ENCODE measurements at places on chromosomes 12 and 14. TPM values are rescaled to one million over a fixed set of nuclear protein-coding genes. Genes with fewer than 3 reads are reported as not detected.
A peak's percentile ranks its signal among the peaks of the same experiment; 100 is the strongest.

The TAS2R14 gene
- 1.4 TPM for total RNA-seq

The GUCY2C gene
- 1.0 TPM for total RNA-seq

GRCh38 chr12:99157946-99158345, 489.6 kb upstream of the GARIN6 start:
- no peak for DNase-seq

DNA sequence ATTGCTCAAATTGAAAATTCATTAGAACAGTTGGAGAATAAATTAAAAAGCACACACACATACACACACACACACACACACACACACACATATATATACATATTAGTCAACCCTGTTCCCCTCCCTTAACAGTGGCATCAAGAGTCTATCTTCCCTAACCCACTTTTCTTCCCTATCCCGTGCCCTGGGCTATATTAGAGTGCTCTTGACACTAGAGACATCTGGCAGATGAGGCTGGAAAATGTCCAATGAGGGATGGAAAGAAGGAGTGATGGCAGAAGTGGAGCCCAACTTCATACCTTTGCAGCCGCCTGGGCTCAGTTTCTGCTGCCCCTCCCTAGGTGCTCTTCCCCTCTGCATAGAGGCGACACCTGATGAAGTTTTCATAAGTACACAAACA, 172.4 kb upstream of the NUDT4 start:
- no peak for DNase-seq

DNA sequence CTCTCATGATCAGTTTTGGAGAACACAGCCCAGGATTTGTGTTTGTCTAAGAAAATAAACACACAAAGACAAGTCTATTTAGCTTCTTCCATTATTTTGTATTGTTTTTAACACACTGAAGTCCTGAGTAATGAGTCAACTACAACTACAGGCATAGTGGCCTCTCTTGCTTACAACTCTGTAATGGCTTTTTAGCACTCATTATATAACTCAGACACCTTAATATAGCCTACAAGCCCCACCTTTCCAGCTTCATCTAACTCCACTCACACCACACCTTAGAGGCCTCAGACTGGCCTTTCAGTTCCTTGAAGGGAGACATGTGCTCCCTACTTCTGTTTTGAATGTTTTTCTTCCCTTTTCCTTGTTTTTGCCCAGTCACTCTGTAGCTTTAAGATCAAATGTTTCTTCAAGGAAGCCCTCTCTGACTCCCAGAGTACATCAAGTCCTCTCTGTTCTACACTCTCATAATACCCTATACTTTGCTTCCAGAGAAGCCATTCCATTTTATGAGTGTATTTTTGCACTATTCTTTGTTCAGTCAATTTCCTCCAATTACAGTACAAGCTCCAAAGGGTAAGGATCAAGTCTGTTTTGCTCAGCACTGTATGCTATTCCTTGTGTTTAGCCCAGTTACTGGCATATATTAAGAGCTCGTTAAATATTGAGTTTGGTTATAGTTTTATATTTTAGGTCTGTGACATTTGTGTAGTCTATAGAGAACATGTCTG, 233.6 kb upstream of the ARHGAP5 start:
- no peak for DNase-seq

DNA sequence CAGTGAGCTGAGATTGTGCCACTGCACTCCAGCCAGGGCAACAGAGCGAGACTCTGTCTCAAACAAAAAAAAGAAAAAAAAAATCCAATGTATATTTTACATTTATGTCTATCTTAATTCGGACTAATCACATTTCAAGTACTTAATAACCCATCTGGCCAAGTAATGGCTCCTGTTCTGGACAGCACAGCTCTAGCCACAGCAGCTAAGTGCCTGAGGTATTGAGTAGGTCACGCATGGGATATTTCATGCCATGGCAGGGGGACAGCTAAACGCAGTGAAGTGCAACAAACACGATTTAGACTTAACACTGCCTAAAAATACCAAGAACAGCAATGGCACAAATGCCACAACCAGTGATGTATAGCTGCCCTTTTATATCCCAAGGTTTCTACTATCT, 8.0 kb downstream of the BAZ1A start:
- DNase-seq: no peak

GRCh38 chr12:88579161-88579517, 1.1 kb downstream of the KITLG start:
- DNase-seq: no peak

The RD3L gene
- not detected for total RNA-seq

DNA sequence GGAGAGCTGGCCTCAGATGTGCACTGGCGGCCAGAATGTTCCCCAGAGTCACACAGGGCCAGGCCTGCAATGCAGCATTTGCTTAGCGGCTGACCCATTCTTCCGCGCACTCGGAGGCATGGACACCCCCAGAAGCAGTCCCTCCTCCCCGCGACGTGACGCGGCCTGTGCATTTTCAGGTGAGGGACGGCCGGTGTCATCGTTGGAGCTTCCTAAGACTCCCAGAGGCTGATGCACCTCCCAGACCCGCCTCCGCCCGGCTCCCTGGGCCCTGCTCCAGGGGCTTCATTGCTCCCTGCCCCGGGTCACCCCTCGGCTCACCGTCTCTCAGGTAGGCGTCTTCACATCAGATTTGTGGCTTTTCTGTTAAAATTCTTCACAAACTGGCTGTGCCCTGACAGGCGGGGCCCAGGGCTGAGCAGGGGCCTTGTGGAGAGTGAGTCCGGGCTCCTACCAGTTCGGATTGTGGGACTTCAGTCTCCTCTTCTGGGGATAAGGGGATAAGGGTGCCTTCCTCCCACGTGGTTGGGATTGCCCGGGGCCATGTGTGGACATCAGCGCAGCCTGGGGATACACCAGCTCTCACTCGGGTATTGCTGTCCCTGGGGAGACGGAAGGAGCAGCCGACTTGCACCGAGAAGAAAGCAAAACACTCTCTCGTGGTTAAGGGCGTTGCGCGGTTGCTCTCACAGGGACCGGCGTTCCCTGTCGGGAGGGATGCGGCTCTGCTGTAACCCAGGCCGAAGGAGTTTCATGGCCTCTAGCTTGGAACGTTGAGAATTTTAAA, 249.1 kb downstream of the ADGRD1 start:
- peak; percentile 67 for DNase-seq

The IFNG gene
- total RNA-seq: not detected

GRCh38 chr14:76428611-76429010, 52.7 kb downstream of the ESRRB start:
- no peak for DNase-seq

DNA sequence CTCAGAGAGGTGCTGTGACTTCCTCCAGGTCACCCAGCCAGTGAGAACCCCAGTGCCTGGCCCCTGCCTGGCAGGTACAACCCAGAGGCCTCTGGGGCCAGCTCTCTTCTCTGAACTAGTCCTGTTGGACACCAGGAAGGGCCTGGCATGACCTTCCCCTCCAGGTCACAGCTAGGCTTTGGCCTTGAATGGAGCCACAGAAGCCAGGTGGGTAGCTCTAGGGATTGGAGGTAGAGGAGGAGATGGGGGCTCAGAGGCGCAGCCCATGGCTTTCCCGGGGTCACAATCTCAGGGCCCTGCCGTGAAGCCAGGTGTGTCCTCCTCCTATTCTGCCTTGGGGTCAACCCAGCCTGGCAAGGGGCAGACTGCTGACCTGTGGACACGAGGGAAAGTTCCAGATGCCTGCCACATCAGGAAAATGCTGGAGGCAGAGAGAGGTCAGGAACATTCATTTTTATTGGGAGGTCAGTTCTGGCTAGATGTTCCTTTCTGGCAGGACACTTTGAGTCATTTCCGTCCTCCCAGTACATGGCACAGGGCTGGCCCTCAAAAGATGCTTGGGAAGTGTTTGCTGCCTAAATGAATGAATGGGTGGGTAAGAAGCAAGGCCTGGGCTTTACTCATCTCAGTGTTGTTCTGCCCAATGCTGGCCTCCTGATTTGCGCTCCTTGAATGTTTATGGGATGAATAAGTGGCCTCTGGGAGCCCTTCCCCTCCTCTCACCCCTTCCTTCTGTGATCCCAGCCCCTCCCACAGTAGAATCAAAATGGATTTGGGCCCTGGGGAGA, 25.4 kb downstream of the FAM222A start:
- DNase-seq: no peak

- DNase-seq: no peak
Measured at GRCh38 chr12:39319180-39319579, 123.7 kb downstream of the KIF21A start.

The SERPINA10 gene
- total RNA-seq: not detected

DNA sequence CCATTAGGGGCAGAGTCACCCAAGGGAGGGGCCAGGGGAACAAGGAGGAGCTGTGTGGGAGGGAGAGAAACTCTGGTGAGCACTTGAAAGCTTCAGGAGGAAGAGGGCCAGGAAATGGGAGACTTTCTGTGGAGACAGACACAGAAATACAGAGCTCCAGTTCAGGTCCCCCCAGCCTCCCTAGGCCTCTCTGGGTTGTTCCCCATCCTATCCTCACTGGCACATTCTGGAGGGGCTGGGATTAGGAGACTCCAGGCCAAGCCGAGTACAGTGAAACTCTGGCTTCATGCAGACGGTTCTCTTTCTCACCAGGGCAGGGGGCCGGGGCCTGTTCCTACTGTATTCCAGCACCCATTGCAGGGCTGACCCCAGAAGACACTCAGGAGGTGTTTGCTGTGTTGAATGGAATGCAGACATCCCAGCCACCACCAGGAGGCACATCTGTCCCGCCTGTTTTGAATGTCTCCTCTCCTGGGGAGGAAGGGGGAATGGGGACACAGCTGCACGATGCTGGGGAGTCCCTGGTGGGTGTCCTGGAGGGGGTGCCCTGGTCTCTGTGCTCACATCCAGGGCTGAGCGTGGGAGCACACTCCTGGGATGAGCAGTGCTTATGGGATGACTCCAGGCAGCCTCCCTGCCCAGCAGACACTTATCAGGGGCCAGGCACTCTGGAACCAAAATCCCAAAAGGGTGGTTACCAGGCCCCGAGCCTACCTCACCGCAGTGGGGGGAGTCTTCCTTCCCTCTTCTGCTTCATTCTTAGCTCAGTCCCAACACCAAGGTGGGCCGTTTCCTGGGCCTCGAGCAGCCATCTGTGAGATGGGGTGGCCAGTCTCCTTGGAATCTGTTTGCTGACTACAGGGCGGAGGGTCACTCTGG, 5.5 kb upstream of the KRT84 start:
- no peak for DNase-seq

The TMTC2 gene
- total RNA-seq: 27.5 TPM

GRCh38 chr14:101736071-101736470, 25.4 kb upstream of the PPP2R5C start:
- DNase-seq: peak; percentile 8

The A2M gene
- total RNA-seq: 1,130 TPM

The NPAS3 gene
- 0.77 TPM for total RNA-seq

DNA sequence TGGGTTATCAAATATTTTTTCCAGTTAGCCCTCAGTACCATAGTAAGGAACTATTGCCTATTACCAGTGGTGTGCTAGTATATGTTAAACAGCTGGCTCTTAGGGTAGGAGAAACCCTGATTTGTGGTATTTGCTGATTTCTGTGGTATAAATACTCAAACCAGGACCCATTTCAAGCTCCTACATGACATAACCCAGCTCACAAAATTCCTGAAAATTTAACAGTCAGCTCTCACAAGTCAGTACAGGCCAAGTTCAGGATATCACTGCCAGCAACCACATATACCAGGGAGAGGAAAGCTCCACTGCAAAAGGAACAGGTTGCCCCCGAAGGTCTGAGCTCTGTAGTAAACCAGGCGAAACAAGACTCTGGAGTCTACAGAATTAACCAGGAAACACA, 315.3 kb downstream of the NOVA1 start:
- no peak for DNase-seq

The NR2C1 gene
- 45.4 TPM for total RNA-seq

GRCh38 chr14:74683406-74683805, 29.5 kb downstream of the AREL1 start:
- DNase-seq: no peak

The PA2G4 gene
- total RNA-seq: 103 TPM

DNA sequence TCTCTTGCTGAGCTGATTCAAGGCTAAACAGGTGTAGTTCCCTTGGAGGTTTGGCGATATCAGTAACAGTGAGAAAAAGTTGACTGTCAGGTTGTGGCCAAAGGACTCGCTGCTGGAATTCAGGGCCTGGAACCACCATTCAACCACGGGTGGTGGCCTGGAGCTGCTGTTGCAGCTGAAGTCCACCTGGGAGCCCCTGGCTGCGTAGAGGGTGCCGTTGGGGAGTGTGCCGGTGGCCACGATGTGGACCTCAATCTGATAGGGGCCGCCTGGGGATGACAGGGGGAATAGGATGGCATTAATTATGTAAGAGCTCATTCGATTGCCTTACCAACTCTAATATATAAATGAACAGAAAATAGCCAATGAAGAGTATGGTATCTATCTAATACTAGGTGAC, 21.2 kb upstream of the WSB2 start:
- DNase-seq: no peak

DNA sequence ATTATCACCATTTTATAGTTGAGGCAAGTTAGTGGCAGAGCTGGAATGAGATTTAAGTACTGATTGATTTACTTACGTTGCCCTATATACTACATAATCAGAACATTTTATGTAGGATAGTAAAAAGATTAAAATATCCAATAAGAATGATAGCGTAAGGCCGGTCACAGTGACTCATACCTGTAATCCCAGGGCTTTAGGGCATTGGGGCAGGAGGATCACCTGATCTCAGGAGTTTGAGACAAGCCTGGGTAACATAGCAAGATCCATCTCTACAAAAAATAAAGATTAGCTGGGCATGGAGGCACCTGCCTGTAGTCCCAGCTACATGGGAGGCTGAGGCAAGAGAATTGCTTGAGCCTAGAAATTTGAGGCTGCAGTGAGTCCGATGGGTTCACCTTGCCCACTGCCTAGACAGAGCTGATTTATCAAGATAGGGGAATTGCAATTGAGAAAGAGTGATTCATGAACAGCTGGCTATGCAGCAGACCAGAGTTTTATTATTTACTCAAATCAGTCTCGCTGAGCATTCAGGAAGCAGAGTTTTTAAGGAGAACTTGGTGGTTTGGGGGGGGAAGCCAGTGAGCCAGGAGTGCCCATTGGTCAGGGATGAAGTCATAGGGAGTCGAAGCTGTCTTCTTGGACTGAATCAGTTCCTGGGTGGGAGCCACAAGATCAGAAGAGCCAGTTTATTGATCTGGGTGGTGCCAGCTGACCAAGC, 24.7 kb upstream of the SGPP1 start:
- no peak for DNase-seq

DNA sequence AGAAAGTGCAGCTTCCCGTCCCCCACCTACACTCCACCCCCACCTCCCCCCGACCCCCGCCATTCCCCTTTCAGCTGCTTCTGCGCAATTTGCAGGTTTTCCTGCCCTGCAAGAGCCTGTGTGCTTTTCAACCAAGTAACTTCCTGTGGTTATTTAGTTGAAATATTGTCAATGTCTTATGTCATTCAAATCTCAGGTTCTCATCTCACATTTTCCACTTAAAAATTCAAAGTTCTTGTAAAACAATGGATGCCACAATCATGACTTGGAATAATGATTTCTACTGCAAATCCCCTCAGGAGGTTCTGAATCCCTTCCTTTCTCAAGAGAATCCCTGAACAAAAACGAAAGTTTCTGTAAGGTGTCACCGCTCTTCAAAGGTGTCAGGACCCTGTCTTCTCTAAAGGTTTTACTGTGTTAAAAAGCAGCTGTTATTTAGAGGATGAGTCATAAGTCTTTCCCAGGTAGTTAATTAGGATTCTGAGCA, 31.6 kb downstream of the WBP11 start:
- no peak for DNase-seq

GRCh38 chr12:48420039-48420775, 52.2 kb upstream of the ANP32D start:
- no peak for DNase-seq

The IFI27 gene
- 729 TPM for total RNA-seq

GRCh38 chr14:34699873-34700621, 14.3 kb downstream of the CFL2 start:
- no peak for DNase-seq

GRCh38 chr12:53616950-53617349, 9.2 kb downstream of the ATF7 start:
- DNase-seq: no peak

The KRT1 gene
- 2.4 TPM for total RNA-seq
